ENCODE measurements at places on chromosomes 1 and 21.

- peak; percentile 61 for DNase-seq
These were observed 4.6 kb downstream of the FCRLB start for GRCh38 chr1:161725908-161726472.

DNA sequence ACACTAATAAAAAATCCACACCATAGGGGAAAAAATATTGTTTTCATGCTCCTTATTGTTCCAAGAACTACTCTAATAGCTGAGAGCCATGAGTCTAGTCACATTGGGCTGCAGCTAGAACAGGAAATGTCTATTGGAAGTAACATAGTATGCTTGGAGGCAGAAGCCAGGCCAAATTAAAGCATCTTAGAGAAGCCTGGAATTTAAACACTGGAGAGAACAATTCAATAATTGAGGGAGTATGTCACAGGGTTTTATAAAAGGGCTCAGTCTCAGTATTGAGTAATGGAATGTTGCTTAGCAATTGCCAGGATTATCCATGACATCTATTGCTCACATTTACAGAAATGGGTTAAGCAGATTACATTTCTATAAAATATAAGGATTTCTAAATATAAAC is 471.3 kb downstream of the LMO4 start:
- no peak for DNase-seq

DNA sequence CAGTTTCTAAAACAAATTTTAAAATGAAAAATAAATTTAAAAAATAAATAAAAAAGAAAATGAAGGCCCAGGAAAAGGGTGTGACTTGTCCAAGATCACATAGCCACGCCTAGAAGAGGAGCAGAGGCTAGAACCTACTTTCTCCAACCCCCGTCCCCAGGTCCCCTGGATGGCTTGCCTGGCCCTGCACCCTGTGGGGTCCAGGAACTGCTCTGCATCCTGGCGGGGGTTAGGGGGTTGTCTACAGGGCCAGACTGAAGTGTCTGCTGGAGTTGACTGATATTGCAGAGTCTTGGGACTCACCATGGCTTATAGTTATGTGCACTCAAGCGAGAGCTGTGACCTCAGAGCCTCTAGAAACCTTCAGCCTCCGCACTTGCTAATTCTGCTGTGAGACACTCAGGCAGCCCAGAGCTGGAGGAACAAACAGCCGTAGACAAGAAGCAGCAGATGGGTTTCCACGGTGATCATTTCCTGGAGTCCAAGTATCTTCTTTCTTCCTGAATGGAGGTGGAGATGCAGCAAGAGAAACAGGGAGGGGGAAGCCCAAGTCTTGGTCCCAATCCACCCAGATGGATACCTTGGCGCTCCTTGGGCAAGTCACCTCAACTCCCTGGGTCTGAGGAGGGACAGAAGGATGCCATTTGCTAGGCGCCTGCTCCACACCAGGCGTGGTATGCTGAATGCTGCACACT is 5.2 kb upstream of the EXTL1 start:
- no peak for DNase-seq

DNA sequence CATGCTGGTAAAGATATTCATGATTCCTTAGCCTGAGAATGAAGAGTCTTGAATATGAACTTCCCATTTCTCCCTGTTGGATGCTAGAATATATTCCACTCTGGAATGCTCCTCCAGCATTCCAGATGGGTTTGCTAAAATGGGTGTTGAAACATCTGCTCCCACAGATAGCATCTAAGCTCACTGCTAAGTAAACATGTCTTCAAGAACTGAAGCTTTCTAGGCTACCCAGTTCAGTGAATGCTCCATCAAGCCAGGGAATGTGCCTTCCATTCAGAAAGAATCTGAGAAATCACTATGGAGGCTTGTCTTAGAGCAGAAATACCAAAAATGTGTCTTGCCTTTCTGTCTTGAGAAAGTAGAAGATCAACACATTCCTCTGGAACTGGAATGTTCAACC is 81.1 kb downstream of the TNFSF18 start:
- no peak for DNase-seq

DNA sequence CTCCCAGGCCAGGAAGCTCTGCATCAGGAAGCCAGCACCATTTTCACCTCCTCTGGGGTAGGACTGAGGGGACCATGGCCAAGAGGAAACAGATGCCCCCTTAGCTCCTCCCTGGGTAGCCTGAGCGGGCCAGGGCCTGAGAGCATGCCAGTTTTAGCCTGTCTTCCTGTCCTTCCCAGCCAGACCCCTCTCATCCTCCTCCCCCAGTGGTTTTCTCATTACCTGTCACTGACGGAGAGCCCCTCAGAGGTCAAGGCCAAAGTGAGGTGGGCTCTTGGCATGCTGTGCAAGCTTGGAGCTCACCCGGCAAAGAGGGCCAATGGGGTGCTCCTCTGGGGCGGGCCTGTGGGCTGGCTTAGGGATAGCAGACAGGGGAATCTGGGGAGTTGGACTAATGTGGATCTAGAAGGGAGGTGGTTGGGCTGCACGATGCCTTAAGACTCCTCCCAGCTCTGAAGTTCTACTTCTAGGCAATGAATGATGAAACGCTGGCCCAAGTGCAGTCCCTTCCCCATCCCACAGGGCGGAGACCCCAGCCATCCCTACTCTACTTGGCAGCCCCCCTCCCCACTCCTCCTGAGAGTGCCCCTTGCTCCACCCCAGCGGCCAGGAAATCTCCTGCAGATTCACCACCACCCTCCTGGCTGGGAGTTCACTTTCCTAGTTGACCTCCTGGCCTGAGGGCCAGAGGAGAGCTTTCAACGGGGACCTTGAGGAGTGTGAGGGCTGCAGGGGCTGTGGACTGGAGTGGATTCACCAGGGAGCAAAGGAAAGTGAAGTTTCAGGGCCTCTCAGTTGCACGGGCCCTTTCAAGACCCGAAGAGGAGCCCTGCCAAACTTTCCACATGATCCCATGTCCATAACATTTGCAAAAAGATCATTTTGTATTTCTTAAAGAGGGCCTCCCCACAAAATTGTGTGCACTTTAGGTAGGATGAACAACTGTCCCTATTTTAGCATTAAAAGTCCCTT is 9.4 kb upstream of the LMNA start:
- peak; percentile 25 for DNase-seq

GRCh38 chr1:53070621-53071020 is 8.6 kb downstream of the PODN start:
- DNase-seq = no peak

DNA sequence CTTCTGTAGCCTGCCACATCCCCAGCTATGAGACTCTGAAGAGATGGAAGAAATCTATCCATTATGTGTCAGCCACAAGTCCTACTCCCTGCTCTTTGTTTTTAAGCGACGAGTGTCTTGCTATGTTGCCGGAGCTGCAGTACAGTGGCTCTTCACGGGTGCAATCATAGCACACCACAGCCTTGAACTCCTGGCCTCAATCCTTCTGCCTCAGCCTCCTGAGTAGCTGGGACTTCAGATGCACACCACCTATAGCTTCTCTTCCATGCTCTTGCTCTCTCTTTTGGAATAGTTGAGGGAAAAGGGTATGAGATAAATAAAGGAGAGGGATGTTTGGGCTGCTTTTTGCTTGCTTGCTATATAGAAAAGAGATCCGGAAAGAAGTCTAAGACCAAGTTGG is 1.6 kb downstream of the TUFT1 start:
- DNase-seq = no peak

DNA sequence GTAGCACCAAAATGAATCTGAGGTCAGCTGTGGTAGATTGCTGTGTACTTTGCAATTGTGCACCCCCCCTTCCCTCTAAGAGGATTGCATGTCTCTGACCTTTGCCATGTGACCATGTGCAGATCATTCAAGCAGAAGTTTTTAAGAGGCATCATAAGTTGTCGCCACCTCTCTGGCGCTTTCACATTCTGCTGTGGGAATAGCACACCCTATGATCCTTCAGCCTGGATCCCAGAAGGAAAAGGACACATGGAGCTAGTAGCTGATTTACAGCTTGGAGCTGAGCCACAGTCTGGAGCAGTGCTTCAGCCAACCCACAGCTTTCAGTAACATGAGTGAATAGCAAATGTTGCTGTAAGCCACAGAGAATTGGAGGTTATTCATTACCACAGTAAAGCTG is 158.5 kb downstream of the TSEN15 start:
- no peak for DNase-seq

DNA sequence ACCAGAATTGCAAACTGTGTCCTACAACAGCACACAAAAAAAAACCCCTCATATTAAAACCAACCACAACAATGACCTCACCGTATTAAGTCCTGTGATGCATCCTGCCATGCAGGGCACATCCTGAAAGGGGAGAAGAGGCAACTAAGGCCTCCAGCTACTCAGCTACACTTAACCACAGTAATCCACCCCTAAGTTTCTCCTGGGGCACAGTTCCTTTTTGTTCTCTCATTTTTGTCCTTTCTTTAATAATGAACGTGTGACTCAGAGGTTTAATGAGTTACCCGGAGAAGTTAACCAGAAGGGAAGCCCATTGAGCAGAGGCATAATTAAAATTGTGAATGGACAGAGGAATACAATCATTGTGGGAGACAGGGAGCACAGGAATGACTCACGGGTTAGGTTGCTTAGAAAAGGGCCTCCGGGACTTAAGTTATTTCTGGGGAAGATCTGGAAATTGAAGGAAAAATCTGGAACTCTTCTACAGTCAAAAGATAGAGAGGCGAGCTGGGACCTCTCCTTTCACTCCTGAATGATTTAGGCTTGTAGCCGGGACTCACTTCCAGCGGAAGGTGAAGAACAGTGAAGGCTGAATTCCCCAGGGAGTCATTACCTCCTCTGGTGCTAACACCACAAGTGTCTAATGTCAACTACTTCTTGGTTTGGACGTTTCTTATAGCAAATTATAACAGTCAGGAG is 36.9 kb upstream of the HIVEP3 start:
- no peak for DNase-seq

GRCh38 chr1:167447521-167448136 is 70.7 kb downstream of the CD247 start:
- DNase-seq = no peak

DNA sequence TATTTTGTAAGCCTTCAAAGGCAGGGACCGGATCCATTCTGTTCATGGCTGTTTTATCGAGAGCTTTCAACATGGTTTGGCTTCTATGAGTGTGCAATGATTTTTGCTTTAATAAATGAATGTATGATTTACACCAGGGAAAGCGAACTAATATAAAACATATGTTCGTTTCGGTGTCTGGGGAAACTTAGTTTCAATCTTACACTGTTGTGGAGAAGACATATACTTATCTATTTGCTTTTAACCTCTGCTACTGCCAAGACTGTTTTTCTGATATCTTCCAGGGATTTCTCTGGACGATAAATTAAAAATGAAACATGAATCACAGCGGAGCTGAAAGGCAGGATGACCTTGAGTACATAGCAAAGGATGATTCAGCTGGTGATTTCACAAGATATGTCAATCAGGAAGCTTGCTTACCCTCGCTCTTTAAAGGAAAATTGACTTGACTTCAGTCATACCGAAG is 14.7 kb upstream of the CYYR1 start:
- DNase-seq = no peak

Measured in NCI-H526 (cell line).